A673 (cell line): ENCODE measurements at places on chromosomes 1 and 21.

DNA sequence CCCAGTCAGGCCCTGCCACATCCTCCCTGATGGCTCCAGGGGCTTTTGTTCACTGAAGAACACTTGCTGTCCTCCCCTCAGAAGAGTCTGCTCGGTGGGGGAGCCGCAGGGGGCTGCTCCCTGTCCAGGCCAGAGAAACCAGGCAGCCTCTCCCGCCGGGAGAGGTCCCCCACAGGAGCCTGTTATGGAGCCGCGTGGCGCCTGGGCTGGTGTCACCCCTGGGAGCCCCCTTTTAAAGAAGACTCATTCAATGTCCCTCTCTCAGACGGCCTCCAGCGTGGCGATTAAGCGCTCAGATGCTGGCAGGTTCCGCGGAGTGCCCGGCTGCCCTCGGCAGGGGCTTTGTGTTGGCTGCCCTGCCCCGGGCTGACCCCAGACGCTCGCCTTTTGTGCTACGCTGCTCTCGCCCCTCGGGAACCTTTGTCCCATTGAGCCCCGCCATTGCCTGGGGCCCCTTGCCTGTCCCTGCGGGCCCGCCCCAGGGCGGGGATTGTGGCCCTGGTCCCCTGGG, 43.1 kb downstream of the SKI start:
- no peak for DNase-seq

DNA sequence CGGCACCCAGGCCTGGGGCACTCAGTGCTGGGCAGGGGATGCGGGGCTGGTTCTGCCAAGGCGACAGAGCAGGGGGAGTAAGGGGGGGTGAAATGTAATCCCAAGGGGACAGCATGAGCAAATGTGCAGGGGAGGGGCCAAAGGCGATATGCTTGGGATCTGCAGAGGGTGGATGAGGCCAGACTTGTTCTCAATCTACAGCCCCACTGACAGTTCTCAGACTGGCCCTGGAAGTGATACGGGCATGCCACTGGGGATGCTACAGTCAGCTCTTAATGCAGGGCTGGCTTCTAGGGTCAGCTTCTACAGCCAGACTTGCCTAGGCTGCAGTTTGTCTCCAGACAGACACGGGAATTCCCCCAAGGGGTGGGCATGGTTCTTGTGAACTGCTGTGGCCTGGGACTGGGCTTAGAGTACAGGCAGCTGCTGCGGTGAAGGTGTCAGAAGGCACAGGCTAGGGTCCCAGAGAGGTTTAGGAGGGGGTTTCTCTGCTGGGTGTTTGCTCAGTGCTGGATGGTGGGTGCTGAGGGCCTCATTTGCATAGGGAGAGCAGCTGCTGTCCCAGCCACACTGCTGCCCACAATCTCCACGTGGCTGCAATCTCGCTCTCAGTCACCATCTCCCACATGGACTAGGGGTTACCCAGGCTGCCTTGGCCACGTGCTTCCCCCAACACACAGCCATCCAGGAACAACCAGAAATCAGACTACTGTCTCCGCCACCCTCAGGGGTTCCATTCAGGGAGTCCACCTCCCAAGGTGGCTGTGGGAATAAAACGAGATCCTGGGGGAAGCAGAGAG, 190.1 kb downstream of the HIVEP3 start:
- DNase-seq, result no peak

- no peak for DNase-seq
These were observed 74.9 kb downstream of the SYDE2 start for GRCh38 chr1:85125891-85126290.

DNA sequence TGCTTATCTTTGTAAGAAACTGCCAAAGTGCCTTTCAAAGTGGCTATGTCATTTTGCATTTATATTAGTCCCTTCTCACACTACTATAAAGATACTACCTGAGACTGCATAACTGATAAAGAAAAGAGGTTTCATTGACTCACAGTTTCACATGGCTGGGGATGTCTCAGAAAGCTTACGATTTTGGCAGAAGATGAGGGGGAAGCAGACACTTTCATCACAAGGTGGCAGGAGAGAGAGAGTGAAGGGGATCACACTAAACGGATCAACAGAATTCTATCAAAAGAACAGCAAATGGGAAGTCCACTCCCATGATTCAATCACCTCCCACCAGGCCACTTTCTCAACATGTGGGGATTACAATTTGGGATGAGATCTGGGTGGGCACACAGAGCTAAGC, 1352.0 kb upstream of the B3GALT2 start:
- no peak for DNase-seq

DNA sequence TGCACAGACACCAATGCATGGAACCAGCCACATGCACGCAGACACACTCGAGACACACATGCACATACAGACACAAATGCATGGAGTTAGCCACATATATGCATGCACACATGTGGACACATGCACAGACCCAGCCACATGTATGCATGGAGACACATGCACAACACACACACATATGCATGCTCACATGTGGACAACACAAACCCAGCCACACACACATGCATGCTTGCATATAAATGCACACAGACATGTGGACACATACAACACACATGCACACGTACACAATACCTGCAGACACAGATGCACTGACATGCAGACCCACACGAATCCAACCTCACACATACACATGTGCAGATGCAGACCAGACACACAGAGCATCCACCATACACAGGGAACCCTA, 31.1 kb downstream of the WNT9A start:
- DNase-seq, result no peak

DNA sequence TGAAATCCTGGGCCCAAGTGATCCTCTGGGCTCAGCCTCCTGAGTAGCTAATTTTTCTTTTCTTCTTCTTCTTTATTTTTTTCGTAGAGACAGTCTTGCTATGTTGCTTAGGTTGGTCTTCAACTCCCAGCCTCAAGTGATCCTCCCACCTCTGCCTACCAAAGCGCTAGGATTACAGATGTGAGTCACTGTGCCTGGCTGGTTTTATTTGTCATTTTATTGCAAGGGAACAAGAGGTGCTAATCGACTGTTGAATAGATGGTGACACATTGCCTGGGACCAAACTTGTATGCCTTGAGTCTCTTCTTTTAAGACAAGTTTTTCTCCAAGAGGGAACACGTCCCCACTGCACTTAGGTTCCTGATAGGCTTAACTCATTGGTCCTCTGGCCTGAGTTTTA, 20.0 kb upstream of the KLHDC8A start:
- DNase-seq, result peak; percentile 60

DNA sequence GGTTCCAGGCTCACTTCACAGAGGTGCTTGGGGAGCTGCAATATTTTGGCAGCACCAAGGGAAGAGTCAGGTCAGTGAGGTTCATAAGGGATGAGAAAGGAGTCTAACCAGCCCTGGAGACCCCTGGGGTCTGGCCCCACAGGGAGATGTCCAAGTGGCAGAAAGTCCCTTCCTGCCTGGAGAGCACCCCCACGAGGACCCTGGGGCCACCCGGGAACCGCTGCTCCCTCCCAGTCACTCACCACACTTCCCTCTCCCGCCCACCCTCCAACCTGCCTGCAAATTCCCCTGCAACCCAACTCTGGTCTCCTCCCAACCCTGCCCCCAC, 6.5 kb upstream of the ITGB2 start:
- no peak for DNase-seq

DNA sequence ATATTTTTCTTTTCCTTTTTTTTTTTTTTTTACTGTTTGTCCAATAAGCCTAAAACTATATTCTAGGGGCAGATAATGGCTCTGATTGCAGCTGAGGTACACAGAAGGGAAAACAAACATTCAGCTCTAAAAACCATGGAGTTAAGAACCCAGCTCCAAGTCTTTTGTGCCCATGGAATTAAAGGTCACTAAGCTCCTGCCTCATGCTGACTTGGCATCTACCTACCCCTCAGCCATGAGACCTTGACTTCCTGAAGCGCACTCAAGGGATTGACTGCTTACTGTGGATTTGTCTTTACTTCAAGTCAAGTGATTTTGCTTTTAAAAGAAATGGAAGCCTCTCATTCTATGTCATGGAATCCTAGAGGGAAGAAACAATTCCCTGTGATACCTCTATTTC, 192.3 kb downstream of the AMY1C start:
- DNase-seq, result no peak
